Activated T-cell treated with anti-CD3 and anti-CD28 coated beads, Interleukin-2, amount 50 U/mL, for 24 hours (primary cell): ENCODE measurements at places on chromosomes 2 and 18.

- DNase-seq: no peak
Measured at GRCh38 chr18:62537946-62538345, 15.1 kb downstream of the ZCCHC2 start.

DNA sequence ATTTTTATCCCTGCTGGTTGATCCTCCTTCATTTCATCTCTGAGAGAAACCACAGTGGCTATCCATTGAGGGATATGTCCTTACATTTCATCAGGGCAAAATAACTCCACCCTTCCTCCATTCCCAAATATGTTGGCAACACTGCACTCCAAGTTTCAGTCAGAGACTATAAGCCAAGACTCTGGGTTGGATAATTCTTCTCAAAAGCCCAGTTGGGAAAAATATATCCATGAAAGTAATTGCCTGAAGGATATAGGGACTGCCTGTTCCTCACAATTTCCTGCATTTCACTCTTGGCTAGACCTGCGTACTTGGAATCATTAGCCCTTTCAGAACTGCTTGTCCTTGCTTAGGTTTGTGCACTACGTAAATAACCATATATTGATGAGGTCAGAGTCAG, 27.9 kb upstream of the EPB41L3 start:
- DNase-seq: no peak

- DNase-seq: no peak
Measured at GRCh38 chr2:105470979-105471378, 72.1 kb upstream of the FHL2 start.

GRCh38 chr2:190663839-190664238, 15.0 kb downstream of the NAB1 start:
- DNase-seq: no peak

DNA sequence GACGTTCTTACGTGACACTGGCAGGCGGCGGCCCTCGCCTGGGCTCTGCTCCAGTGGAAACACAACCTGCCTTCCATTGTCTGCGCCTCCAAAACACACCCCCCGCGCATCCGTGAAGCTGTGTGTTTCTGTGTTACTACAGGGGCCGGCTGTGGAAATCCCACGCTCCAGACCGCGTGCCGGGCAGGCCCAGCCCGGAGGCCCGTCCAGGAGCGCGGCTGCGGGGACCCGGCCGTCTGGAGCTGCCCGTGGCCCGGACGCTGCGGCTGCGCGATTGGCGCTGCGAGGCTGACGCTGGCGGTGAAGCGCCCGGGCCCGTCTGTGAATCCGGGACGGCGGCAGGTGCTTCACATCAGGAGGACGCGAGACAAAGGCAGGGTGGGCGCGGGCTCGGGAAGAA, 670.3 kb upstream of the SALL3 start:
- DNase-seq: no peak

DNA sequence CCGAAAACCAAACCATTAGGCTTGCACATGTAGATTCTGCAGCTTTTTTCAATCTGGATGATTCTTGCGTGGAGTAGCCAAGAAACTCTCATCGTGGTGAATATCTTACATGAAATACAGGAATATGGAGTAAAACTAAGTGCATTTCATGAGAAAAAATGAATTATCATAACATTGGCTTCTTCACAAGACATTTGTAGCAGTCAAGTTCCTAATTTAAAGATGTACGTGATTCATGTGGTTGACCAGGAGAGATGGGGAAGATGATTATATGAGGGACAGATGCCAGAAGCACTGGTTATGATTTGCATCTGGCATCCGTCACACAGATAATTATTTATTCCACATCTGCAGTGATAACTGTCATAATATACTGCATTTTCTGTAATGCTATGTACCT, 90.4 kb downstream of the ANTXR1 start:
- no peak for DNase-seq

GRCh38 chr2:26809211-26809610, 23.4 kb downstream of the CENPA start:
- no peak for DNase-seq

DNA sequence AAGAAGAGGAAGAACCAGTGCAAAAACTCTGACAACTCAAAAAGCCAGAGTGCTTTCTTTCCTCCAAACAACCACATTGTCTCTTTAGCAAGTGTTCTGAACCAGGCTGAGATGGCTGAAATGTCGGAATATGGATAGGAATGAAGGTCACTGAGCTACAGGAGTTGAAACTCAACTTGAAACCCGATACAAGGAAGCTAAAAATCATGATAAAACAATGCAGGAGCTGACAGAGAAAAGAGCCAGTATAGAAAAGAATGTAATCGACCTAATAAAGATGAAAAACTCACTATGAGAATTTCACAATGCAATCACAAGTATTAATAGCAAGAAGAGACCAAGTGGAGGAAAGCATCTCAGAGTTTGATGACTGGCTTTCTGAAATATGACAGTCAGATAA, 15.0 kb upstream of the EIF2AK3 start:
- no peak for DNase-seq

DNA sequence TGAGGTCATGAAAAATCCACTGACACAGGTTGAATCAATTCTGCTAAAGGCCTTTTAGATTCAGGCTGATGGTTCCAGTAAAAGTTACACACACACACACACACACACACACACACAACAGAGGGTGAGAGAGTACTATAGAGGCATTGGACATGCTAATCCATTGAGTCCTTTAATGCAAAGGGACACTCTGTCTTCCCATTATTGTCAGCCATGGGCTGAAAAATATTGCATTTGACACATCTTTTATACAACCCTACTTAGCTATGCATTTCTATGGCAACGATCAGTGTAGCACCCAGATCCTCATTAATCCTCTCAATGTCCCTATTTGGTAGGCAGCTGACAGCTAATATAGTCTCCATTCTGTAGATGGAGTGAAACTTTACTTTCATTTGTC, 440.8 kb upstream of the RGPD4 start:
- no peak for DNase-seq

DNA sequence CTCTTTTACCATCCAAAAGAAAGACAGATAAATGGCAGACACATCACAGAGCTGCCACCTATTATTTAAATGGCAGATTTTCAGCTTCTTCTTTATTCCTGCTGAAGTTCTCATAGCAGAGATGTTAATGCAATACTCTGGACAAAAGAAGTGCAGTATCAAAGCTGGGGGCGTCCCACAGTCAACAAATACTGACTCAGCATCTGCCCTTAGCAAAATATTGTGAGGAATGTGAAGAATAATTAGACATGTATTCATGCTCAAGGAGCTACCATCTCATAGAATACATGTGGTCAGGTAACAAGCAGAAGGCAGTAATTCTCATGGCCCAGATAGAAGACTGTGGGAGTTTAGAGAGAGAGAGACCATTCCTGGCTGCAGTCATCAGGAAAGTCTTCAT, 108.0 kb upstream of the TANK start:
- DNase-seq: no peak
